ENCODE measurements at places on chromosomes 2 and 18.

DNA sequence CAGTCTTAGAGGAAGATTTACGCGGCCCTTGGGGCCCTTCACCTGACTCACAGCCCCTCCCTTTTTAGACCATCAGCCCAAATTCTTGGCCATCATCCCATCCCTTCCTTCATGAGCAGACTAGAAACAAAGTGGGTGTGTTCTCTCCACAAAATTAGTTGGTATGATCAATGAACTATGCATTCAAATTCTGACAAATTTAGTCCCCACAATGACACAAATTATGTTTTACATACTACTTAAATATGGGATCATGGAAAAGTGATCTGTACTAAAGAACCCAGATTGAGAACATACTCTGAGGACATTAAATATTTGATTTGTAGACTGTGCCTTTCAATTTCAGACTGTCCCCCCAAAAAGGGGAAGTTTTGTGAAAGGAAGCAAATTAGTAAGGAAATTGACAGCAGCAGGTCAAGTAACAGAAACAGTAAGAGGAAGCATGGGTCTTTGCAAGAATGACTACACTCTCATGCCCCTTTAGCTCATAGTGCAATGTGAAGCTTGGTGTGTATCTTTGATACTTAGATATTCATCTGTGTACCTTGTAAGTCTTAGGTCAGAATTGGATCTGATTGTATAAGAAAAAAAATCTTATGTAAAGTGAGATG lies 2.2 kb upstream of the MAPRE2 start:
- peak; percentile 66 for DNase-seq

DNA sequence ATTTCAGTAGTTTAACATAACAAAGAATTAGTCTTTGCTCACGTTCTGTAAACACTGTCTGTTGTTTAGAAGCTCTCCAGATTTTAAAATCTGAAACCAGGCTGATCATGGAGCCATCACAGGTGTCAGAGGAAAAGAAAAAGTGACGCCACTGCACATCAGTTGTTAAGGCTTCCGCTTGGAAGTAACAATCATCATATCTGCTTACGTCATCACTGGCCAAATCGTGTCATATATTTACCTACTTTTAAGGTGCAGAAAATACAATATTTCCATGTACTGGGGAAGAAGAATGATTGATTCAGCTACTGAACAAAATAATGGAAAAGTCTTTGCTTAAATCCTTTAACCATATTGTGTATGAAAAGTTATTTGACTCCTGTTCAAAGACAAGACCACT lies 382.6 kb upstream of the MC4R start:
- no peak for DNase-seq

DNA sequence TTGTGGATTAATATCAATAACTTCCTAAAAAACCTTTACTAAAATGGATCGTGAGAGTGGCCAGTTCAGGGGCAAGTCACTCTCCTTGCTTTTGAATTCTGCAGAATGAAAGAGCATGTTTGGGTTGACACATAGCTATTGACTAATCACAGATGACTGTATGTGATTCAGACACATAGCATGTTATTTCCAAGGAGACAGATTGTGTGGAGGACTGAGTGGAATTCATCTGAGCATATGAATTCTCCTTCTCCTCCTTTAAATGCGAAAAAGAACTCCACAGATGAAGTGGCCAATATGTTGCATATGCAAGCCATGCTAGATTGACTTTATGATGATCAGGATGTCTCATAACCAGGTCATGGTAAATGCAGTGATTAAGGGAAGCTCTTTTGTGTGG lies 249.4 kb upstream of the FAM98A start:
- DNase-seq: no peak

DNA sequence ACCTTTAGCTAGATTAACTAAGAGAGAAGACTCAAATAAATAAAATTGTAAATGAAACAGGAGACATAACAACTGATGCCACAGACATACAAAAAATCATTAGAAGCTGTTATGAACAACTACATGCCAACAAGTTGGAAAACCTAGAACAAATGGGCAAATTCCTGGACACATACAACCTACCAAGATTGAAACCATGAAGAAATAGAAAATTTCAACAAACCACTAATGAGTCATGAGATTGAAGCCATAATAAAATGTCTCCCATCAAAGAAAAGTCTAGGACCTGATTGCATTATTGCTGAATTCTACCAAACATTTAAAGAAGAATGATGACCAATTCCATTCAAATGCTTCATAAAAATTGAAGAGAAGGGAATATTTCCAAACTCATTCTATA lies 54.3 kb downstream of the ST3GAL5 start:
- no peak for DNase-seq

GRCh38 chr2:219965287-219966194 lies 338.1 kb downstream of the SLC4A3 start:
- DNase-seq: no peak

DNA sequence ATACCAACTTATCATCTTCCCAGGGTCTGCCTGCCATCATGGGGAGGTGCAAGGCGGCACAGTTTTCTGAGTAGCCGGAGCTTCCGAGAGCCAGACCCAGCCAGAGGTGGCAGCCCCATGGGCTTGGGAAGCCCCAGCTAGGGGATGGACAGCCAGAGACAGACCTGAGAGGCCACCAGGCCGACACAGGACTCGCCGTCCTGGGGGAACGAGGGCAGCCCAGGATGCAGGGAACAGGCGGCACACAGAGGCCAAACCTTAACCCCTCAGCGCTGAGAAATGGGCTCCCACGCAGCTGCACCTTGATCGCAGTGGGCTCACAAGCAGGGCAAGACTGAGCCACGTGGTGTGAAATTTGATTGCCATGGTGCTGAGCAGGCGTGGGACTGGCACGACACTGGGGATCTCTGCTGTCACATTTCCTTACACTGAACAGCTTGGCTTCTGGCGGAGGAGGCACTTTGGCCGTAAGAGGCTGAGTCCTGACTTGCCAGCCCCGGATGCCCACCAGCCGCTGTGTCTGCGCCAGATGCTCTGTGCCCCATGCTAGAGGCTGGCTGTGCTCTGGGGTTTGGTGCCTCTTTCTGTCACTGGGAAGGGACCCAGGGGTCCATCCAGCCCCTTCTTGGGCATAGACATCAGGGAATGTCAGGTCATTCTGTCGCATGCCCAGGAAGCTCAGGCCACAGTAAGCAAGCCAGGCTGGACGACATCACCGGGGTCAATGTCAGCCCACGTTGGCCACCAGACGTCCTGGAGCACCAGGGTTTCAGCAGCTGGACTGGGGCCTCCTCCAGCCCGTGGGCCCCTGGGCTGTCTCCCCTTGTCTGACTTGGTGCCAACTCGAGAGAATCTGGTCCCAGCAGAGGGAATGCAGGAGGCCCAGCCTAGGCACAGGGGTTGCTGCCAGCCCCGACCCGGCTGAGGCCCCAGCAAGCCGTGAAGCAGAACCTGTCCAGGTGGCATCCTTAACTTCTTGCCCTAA lies 312.1 kb upstream of the MYT1L start:
- no peak for DNase-seq

GRCh38 chr18:24964216-24964615 lies 387.8 kb downstream of the ZNF521 start:
- DNase-seq: peak; percentile 78

- no peak for DNase-seq
Observed at GRCh38 chr2:2574401-2575180, 243.5 kb upstream of the MYT1L start.

- DNase-seq: no peak
Observed at GRCh38 chr2:208356846-208357574, 49.6 kb upstream of the PTH2R start.

DNA sequence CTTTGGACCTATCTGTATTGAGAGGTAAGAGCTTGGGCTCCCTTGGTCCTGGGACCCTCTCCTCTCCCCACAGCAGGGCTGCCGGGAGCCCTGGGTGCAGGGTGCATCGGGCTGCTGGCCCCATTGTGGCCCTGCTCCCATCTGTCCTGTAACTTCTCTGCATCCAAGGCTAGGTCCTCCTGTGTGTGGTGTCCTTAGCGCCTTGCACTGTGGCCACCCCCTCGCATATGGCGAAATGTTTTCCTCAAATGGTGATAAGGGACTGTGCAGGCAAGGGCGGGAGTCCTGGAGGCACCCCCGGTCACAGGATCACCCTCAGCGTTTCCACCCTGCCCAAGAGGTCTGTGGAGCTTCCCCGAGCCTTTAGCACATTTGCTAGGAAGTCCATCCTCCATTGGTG lies 208.2 kb downstream of the SH3RF3 start:
- no peak for DNase-seq

DNA sequence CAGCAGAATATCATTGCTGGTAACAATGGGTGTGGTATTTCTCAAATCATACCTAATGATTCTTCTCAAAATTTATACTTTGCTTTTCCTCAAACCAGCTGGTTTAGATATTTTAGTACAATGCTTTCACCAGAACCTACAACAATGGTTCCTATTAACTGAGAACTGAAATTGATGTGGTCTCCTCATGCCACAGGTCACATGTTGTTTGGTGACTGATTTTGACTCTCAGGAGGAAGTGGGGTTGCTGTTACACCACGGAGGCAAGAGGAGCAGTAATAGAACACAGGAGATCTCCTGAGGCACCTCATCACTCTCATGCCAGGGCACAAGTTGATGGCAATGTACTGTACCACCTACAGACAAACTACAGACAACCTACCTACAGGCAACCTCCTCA lies 3.0 kb upstream of the CEP68 start:
- DNase-seq: peak; percentile 84

- no peak for DNase-seq
Observed at GRCh38 chr2:6580982-6581381, 284.7 kb downstream of the CMPK2 start.

DNA sequence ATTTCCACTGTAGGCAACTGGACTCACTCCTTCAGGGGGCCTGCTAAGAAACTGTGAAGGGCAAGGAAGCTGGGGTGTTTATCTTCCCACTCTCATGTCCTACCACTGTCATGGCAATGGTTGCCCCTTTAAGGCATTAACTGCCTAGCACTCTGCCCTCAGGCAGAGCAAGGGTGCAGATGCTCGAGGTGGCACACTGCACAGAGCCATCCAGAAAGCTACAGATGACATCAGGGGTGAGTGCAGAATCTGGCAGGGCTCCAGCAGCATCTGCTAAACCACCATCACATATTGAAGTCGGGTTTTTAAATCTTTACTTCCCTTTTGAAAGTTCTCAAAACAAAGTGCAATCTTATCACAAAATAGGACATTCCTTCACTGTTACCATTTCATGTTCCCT lies 75.4 kb downstream of the RAPGEF4 start:
- peak; percentile 49 for DNase-seq

DNA sequence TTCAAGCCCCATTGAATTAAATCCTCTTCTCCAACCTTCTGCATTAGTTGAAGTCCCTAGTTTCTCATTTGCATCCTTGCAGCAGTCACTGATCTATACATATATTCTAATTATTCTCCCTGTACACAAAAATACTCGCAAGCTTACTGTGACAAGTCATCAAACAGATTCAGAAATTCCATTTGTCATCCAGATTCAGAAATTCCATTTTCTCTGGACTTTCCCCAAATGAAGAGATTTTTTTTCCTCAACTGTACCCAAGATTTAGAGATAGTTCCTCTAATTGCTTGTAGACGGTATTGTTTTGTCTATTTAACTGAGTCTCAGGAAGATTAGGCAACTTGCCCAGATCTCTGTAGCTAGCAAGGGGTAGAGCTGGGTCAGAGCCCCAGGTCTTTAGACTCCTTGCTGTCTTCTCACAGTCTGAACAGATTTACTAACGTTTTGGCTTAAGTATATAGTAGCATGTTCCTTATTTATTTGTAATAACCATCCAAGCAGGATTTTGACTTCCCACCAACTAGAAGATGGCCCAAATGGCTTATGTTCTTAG lies 34.2 kb downstream of the RAB12 start:
- peak; percentile 6 for DNase-seq

DNA sequence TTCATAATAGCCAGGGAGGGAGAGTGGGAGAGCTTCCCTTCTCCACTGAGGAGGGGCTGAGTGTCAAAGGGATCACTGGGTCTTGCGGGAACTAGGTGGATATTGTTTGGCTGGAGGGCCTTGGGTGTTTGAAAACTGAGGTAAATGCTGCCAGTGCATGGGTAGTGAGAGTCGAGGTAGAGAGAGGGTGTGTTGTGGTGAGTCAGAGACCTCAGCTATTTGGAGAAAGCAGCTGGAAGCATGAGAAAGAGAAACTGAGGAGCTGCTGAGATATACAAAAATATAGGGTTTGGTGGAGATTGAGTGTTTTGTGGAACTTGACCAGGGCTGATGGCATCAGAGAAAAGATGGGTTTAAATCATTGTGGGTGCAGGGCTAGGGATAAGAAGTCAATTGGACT lies 127.0 kb upstream of the CCDC195 start:
- DNase-seq: no peak

GRCh38 chr18:22285361-22286140 lies 116.2 kb downstream of the GATA6 start:
- DNase-seq: peak; percentile 87

All from suppressor macrophage (primary cell).